Stimulated activated CD4-positive, alpha-beta T cell treated with anti-CD3 and anti-CD28 coated beads, TNF-alpha, amount 100 ng/mL, for 24 hours (primary cell): ENCODE measurements at places on chromosomes 13 and 19.

DNA sequence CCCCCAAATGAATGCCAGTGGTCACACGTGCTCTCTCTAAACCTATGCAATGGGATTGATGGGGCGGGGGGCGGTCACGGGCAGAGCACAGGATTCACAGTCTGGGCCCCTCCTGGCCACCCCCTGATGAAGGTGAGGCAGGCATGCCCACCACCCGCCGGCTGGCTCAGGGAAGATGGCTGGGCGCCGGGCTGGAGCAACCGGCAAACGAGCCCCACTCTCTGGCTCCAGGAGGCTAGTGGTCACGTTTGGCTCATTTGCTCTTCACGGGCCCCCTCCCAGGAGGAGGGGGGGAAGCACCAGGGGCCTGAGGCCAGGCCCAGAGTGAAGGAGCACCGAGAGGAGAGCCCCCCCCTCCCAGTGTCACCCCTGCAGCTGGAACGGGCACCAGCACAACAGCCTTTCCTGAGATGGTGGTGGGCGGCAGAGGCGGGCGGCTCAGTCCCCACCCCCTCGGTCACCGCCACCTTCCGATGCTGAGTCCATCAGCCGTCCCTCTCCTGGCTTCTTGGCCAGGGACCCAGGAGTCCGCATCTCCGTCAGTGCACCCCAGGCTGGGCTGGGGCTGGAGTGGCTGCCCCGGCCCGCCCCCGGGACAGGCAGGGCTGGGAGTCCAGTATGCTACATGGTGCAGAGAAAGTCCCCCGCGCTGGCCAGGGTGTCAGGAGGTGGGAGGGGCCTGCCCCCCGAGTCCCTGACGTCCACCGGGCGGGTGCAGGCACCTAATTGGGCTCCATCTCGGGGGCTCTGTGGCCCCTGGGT lies 9.7 kb downstream of the BBC3 start:
- no peak for DNase-seq

DNA sequence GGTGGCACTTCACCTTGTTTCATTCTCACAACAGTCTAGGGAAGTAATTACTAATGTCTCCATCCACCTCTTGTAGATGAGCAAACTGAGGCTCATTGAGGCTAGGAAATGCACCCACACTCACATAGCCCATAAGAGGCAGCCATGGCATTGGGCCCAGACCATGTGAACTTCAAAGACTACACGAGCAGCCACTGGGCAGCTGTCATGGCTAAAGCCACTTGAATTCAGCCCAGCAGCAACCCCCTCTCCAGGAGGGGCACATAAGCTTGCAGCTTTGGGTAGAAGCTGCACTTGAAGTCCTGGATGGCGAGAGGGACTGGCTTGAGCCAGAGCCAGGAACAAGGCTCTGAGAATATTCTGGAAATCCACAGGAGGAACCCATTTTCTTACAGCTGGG lies 13.4 kb downstream of the ALOX5AP start:
- no peak for DNase-seq

GRCh38 chr19:17473041-17473440 lies 2.7 kb downstream of the SLC27A1 start:
- no peak for DNase-seq

GRCh38 chr19:42152910-42153671 lies 20.8 kb upstream of the POU2F2 start:
- no peak for DNase-seq

DNA sequence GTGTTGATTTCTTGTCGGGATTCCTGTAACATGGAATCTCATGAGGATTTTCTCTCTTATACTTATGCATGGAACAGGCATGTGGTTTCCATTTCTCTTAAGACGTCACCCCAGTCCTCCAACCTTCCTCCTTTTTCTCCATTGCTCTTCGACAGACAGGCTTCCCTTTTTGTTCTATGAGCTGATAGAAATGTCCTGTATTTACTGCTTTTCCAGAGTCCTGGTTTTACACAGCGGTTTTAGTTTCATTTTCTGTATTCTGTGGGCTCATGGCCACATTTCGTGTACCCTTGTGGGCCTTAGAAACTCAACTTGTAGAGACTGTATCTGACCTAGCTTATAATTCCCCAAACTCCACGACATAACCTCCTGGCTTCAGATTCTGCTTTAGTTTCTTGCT lies 113.1 kb downstream of the PAN3 start:
- DNase-seq: no peak

- DNase-seq: no peak
Observed at GRCh38 chr13:44096901-44097300, 217.2 kb downstream of the LACC1 start.

GRCh38 chr13:73741111-73741510 lies 393.1 kb downstream of the KLF12 start:
- no peak for DNase-seq

- DNase-seq: no peak
Observed at GRCh38 chr13:61358599-61358998, 57.0 kb downstream of the PCDH20 start.

DNA sequence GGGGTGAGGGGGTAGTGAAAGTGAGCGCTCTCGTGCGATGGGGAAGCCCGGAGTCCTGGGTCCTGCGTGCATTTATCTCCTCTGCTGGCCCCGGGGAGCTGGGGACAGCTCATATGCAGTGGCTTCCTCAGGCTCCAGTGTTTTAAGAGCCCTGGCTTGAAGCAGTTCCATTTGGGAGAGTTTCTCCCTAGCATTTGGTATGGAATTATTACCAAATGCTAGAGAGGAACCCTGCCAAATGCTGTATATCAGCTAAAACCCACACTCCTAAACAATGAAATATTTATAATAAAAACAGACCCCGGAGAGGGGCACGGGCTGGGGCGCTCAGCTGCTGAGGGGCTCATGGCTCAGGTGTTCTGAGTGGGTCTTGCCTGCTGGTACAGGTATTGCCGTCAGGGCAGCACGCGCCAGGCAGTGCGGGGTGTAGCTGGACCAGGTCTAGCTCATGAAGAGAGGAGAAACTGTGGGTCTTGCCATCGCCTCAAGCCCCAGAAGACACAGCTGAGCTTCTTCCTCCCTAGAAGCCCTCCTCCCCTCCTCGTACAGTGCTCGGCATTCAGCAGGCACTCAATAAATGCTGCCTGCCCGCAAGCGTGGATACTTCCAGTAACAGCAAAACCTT lies 163.6 kb upstream of the ZNF536 start:
- DNase-seq: no peak

- DNase-seq: no peak
Observed at GRCh38 chr13:114200399-114200911, 21.4 kb downstream of the CFAP97D2 start.

DNA sequence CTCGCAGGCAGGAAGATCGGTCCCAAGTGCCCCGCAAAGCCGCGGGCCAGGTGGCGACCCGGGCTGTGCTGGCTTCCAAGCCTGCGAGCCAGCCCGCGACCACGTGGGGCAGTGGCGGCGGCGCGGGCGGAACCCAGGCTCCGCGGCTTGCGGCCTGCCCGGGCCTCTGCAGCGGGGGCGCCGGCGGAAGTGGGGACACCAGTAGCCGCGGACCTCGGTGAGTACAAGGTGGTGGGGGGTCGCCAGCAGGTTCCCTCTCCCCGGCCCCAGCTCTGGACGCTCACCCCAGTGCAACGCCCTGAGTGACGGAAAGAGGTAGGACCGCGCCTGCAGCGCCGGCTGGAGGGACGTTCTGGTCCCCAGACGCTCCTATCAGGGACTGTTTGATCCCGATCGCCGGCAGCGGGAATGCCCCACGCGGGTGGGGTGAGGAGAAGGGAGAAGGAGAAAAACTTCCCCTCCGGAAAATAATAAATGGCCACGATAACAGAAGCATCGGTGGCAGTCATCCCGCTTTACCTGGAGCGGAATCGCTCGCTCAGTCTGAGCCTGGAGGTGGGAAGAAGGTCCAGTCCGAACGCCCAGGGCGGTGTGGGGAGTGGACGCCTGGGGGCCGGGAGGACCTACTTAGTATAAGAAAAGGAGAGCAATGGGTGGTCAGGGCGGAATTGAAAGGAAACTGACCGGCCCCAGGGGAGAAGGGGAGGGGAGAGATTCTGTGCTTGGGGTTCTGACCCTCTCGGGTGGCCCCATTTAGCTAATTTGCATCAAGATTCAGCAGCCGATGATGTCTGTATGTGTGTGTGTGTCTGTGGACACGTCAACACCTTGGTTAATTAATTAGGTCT lies at the start of gene GEMIN7:
Gene GEMIN7 (plus strand): TSS at position 198 of the 848 bp plus-strand sequence. CDS start 10,855 bp downstream, outside the sequence.
- DNase-seq: peak; percentile 79

- no peak for DNase-seq
Observed at GRCh38 chr19:54271106-54271505, 9.8 kb downstream of the LILRB2 start.

DNA sequence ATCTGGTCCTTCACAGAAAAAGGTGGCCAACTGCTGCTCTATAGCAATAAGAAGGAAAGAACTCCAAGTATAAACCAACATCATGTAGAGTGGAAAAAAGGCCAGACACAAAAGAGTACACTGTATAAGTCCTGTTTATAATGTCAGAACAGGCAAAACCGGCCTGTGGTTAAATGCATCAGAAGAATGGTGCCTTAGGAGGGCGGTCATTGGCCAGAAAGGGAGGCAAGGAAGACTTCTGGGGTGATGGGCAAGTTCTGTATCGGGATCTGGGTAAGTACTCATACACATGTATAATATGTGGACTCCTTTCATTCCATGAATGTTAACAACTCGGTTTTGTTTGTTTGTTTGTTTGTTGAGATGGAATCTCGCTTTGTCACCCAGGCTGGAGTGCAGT lies 4.1 kb downstream of the ETHE1 start:
- no peak for DNase-seq

- no peak for DNase-seq
Observed at GRCh38 chr13:48583859-48584311, 51.0 kb upstream of the RCBTB2 start.

- no peak for DNase-seq
Observed at GRCh38 chr13:62209529-62209928, 793.9 kb upstream of the PCDH20 start.

GRCh38 chr19:2223959-2224358 lies 12.2 kb downstream of the PLEKHJ1 start:
- DNase-seq: no peak

- no peak for DNase-seq
Observed at GRCh38 chr19:51219307-51219706, 5.6 kb upstream of the CD33 start.

DNA sequence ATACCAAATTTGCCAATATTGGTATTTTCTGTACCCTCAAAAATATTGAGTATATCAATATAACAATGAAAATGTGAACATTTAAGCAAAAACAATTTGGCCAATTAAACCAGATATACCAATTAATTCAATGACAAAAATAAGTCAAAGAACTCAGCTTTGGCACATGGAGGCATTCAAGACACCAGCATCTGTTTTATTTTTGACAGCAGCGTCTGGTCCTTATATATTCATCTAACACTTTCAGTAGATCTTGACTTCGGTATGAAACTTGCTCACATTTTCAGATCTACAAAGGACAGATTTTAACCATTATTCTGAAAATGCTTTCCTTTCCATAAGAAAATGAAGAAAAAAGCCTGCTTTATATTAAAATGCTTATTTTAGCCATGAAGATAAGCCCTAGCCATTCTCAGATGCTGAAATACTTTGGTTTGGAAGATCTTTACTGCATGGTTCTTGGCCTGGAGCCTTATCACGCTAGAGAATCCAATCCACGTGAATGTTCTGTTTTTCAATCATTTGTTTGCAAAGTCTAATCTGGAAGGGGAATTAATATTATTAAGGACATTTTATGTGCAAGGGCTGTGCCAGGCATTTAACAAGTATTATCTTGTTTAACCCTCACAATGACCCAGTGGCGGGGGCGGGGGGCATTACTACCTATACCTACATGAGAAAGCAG lies 132.2 kb downstream of the DLEU7 start:
- DNase-seq: no peak

DNA sequence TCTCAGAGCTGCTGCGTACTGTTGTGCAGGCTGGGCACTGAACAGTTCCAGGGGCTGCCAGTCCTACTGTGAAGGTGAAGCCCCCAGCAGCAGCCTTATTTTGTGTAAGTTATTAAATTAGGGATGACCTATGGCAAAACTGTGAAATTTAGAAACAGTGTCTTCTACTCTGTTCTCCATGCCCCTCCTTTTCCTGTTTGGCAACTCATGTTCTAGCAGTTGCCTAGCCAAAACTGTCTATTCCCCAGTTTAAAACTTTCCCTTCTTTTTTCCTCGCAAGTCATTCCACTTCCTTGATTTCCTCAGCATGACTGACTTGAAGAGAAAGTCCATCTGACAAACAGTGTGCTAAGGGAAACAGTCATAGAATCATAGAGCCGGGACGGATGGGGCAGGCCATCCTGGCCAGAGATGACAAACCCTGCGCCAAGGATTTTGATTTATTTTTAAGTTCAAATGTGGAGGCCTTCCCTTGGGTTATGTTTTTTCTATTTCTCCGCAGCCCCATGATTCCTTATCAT lies 78.1 kb upstream of the OLFM4 start:
- no peak for DNase-seq

DNA sequence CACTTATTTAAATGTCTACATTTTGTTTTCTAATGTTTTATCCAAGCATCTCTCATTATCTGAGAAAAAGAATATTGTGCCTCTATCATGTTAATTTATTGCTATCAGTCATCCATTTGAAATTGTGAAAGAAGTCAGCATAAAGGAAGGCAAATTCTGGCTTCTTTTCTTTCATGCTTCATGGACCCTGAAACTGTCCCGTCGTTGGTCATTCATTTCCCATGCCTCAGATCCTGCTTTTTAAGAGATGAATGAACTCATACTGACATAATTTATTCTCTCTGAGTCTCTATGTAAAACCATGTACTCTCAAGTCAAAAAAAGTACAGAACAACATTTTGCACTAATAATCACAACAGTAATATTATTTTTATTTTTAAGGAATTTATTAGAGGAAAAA lies 2512.0 kb downstream of the PCDH9 start:
- DNase-seq: no peak

GRCh38 chr19:44741841-44742329 lies 6.6 kb upstream of the BCL3 start:
- DNase-seq: no peak

- no peak for DNase-seq
Observed at GRCh38 chr13:84528408-84529070, 646.3 kb upstream of the SLITRK1 start.

DNA sequence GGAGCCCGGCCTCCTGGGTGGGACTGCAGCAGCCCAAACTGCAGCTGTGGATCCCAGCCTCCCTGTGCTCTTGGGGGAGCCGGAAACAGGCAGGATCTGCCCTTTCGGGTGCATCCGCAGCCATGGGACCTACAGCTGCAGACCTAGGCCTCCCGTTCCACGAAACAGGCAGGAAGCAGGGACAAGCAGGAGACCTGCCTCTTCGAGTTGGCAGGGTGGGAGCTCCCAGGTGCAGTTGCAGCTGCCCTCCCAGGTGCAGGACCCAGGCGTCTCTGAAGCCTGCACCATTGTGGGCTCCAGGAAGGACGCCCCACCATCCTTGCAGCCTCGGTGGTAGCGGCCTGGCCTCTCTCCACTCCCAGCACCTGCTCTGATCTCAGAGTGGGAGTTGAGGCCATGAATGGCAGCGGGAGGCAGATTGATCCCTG lies 189.0 kb upstream of the KLHL1 start:
- no peak for DNase-seq
